ENCODE measurements at places on chromosomes 3 and 15.

- DNase-seq, result no peak
These were observed 25.1 kb upstream of the SH3GL3 start for GRCh38 chr15:83422081-83422480.

- no peak for DNase-seq
These were observed 66.6 kb downstream of the NUP210 start for GRCh38 chr3:13353506-13353905.

GRCh38 chr3:42461762-42462161 lies 40.7 kb upstream of the VIPR1 start:
- no peak for DNase-seq

- DNase-seq, result no peak
These were observed 49.2 kb upstream of the LRRFIP2 start for GRCh38 chr3:37223576-37223975.

- DNase-seq, result no peak
These were observed 26.5 kb downstream of the PLSCR1 start for GRCh38 chr3:146517684-146518435.

GRCh38 chr3:192022412-192022811 lies 561.4 kb downstream of the PYDC2 start:
- no peak for DNase-seq

- DNase-seq, result no peak
These were observed 8.2 kb downstream of the PRKCD start for GRCh38 chr3:53169045-53169831.

DNA sequence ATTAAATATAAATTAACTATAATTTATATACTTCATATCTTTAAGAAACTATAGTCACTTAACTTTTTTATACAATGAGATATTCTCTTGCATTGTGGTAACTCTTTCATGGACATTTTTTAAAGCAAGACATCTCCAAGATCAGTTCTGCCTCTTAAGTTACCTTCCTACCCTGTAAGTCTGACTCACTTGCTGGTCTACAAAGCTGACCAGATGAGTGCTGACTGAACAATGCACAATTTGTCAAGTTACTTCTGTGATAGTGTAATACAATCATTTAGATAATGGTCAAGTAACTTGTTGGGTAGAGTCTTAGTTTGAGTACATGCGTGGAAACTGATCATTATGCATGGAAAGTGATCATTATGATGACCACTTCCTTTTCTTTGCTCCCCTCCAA lies 145.9 kb downstream of the MEIS2 start:
- no peak for DNase-seq

DNA sequence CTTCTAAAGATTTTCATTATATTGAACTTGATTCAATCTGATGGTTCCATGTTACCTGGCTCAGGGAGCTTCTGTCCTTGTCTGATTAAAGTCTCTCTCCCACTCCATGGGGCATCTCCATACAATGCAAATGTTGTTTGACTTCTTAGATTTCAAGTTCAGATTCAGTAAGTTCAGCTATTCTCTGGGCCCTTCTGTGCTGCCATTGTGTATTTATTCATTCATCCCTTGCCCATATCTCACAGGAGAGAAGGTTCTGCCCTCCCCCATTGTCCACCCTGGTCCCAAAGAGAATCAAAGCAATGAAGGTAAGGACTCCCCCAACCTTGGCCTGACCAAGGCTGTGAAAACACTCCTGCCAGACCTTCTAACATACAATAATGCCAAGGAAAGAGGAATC lies 669.9 kb downstream of the MAGI1 start:
- no peak for DNase-seq

GRCh38 chr3:143676021-143676420 lies 172.2 kb downstream of the SLC9A9 start:
- DNase-seq, result no peak

GRCh38 chr3:72405943-72406566 lies 442.2 kb downstream of the SHQ1 start:
- DNase-seq, result no peak

DNA sequence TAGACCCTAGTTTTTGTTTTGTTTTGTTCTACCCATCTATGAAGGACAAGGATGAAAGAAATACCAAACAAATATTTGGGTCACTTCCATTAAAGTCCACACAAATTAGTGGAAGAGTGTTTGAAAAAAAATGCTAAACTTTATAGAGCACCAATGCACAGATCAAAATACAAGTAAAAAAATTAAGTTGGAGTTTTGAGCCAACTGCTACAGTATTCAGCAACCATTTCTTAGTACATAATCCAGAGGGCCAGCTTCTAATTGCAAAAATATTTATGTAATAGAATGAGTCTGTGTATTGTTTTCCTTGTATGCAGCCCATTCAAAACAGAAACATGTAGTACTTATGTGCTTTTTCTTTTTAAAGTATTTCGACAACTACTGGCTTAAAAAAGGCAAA lies 121.1 kb downstream of the CBLB start:
- no peak for DNase-seq

DNA sequence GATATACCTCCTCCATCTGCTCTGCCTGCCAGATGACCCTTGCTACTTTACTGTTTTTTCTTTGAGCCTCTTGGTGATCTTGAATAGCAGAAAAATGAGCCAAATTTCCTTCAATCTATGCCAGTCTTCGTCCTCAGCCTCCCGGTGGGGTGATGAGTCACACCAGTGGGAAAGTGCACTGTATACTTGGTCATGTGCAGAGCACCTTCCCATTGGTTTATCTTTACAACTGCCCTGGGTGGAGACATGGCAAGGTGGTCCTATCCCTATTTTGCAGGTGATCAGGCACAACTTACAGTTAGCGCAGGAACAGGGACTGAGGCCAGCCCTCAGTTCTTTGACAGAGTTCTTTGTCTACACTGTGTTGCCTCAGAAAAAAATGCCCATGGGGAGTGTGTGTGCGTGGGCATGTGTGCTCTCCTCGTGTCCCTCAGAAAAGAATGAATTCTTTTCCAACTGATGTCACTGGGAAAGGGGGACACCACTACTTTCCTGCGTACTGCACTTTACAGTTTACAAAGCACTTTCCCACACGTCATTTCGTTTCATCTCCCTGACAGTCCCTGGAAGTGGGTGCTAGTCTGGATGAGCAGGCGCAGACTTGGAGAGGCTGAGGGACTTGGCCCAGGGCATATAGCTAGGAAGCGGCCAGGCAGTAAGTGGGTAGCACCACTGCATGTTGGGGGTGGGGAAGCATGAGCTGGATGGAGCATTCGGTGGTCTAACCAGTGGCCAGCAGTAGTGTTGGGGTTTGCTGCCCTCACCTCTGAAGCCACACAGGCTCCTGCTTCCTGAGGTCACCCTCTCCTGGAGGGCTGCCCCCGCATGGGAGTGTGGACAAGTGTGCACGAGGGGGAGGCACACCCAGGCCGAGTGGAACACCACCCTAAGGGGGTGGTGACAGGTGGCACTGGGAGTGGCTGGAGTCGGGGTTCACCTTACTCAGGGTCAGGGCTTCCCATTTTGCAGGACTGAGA lies 24.1 kb downstream of the SMAD3 start:
- no peak for DNase-seq

DNA sequence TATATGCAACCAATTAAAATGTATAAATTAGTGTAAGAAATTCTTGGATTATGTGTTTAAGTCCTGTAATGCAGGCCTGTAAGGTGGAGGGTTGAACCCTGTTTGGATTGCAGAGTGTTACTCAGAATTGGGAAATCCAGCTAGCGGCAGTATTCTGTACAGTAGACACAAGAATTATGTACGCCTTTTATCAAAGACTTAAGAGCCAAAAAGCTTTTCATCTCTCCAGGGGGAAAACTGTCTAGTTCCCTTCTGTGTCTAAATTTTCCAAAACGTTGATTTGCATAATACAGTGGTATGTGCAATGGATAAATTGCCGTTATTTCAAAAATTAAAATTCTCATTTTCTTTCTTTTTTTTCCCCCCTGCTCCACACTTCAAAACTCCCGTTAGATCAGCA lies 65.4 kb upstream of the ACAD9 start:
- DNase-seq, result no peak

DNA sequence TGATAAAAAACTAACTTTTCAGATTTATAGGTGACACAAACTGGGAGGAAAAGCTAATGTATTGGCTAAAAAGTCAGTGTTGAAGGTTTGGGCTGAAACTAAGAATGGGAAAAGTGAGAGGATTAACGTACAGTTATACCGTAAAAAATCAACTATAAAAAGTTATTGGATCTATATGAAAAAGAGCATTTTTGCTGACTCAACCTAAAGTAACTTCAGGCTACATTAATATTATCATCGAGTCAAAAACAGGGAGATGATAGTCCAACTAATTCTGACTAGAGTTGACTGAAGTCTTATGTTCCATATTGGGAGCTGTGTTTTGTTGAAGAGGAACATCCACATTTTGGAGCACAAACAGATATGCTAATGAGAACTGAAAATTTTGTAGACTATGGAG lies 19.9 kb downstream of the ZNF654 start:
- no peak for DNase-seq

DNA sequence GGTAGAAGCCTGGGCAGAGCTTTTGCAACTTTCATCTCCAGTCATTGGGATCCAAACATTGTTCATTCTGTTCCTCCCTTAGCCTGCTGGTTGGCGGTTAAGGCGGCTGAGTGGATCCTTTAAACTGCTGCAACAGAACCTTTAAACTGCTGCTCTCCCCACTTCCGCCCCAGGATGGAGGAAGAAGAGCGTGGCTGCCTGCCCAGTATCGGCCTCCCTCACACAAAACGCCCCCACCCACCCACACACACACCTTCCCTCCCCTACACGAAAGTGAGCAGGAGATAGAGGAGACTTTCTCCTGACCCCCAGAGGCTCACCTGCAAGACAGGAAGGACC lies 460 bp upstream of the ZMAT3 start:
- DNase-seq, result no peak

- DNase-seq, result no peak
These were observed 192.9 kb upstream of the SLITRK3 start for GRCh38 chr3:165389064-165389463.

DNA sequence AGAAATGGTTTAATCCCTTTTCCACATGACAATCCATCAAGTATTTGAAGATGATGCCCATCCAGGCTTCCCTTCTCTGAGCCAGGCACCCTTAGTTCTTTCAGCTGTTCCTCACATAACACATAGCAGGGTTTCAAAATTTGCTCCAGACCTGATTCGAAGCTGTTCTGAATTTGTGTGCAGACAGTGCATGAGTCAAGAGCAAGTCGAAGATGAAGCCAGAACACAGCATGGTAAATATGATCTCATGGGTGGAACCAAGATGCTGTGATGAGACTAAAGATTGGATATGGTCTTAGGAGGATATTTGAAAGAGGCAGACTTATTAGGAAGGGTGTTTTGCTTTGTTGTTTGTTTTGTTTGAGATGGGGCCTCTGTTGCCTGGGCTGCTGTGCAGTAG lies 32.6 kb upstream of the PDE8A start:
- no peak for DNase-seq

- DNase-seq, result no peak
These were observed 1.4 kb downstream of the ACVR2B start for GRCh38 chr3:38454884-38455638.
